Sciatic nerve (tissue), 2 donors: ENCODE measurements at places on chromosomes 4 and X. TPM values are rescaled to one million over a fixed set of nuclear protein-coding genes. Genes with fewer than 3 reads are reported as not detected.

Gene RADX
- 6.7 TPM for total RNA-seq

GRCh38 chr4:21879187-21879586, 69.4 kb downstream of the KCNIP4 start:
- DNase-seq: no peak

GRCh38 chrX:110276778-110277177, 41.1 kb downstream of the AMMECR1 start:
- DNase-seq: no peak

DNA sequence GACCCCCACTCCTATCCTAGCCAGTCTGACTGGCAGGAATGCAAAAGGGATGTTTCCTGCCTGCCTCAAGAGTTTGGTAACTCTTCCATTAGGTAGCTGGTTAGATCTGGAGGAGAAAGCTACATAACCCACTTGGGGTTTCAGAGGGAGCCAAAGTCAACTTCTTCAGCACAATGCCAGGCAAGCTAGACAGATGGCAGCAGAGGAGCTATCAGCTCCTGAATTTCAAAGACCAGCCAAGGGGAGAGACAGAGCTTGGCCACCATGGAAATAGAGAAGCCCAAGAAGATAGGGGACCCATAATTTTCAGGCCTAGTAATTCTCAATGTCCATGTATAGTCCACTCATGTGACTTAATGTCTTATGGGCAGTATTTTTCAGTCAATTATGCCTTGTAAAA, 56.4 kb downstream of the PGRMC1 start:
- DNase-seq: no peak

- DNase-seq: no peak
These were observed 159.8 kb downstream of the CPEB2 start for GRCh38 chr4:15162046-15162445.

DNA sequence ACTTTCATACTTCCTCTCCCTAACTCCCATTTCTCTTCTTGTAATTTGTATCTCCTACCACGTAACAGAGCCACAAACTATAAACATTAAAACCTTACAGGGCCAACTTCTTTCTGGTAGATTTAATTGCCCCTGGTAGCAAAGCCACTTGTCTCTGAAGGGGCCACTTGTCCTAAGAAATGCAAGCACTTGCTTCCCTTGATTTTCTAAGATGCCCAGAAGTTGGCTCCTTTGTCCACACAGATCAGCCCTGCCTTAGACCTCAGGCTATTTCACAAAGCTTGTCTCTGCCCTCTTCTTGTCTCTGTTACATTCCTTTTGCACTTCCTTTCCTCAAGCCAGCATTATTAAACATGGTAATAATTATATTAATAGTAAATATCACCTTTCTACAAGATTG, 80.6 kb upstream of the CXXC4 start:
- DNase-seq: no peak
